Ureter (tissue), 1 donor: ENCODE measurements at places on chromosomes 2 and 18. TPM values are rescaled to one million over a fixed set of nuclear protein-coding genes. Genes with fewer than 3 reads are reported as not detected.

RAB10 gene
- 180 TPM for total RNA-seq

CCDC178 gene
- 1.9 TPM for total RNA-seq

GAL3ST2 gene
- 0.47 TPM for total RNA-seq

EHD3 gene
- total RNA-seq = 12.7 TPM

GALNT13 gene
- total RNA-seq = 13.6 TPM

CHAC2 gene
- 3.2 TPM for total RNA-seq

HOXD1 gene
- total RNA-seq = 11.1 TPM

PTPN4 gene
- total RNA-seq = 48.7 TPM

TYMS gene
- total RNA-seq = 5.1 TPM

GPBAR1 gene
- 1.5 TPM for total RNA-seq

TXNDC2 gene
- 0.21 TPM for total RNA-seq

UGT1A4 gene
- total RNA-seq = 23.2 TPM

GATA6 gene
- total RNA-seq = 12.6 TPM

MAL gene
- 19.2 TPM for total RNA-seq

PTPRN gene
- not detected for total RNA-seq

LIMS4 gene
- 1.6 TPM for total RNA-seq

LANCL1 gene
- total RNA-seq = 57.5 TPM

STRADB gene
- 20.7 TPM for total RNA-seq

CTLA4 gene
- 0.44 TPM for total RNA-seq

MC5R gene
- total RNA-seq = not detected

BBS5 gene
- 18.8 TPM for total RNA-seq

TMEM163 gene
- 10.1 TPM for total RNA-seq

MYO5B gene
- total RNA-seq = 46.2 TPM

PNO1 gene
- 21.4 TPM for total RNA-seq

PHOSPHO2 gene
- total RNA-seq = 14.7 TPM

EFHD1 gene
- 15.9 TPM for total RNA-seq

ANTXR1 gene
- total RNA-seq = 87.8 TPM

SPDYA gene
- total RNA-seq = 2.5 TPM

DPP4 gene
- total RNA-seq = 2.1 TPM

GPR39 gene
- 13.2 TPM for total RNA-seq

CEP192 gene
- total RNA-seq = 38.8 TPM

CROCC2 gene
- 0.23 TPM for total RNA-seq

MROH2A gene
- total RNA-seq = 9.3 TPM

FLACC1 gene
- total RNA-seq = 4.4 TPM

PGAP1 gene
- 40.3 TPM for total RNA-seq

HOXD12 gene
- total RNA-seq = not detected

NBAS gene
- total RNA-seq = 55.1 TPM

SAG gene
- total RNA-seq = not detected

GPR155 gene
- 5.5 TPM for total RNA-seq

ZNF385B gene
- total RNA-seq = 0.83 TPM

CARF gene
- 20.6 TPM for total RNA-seq

ADRA2B gene
- total RNA-seq = 1.1 TPM

RETREG2 gene
- total RNA-seq = 79.6 TPM

OR6B2 gene
- not detected for total RNA-seq

SUCLG1 gene
- total RNA-seq = 90.7 TPM

DSC3 gene
- total RNA-seq = 5.7 TPM

LRATD1 gene
- total RNA-seq = 27.5 TPM

CABYR gene
- total RNA-seq = 6.7 TPM

GRHL1 gene
- 61.6 TPM for total RNA-seq

ABCG8 gene
- not detected for total RNA-seq

CNDP1 gene
- total RNA-seq = 0.31 TPM
